SK-MEL-5 (cell line): ENCODE measurements at places on chromosomes 12 and 14.

DNA sequence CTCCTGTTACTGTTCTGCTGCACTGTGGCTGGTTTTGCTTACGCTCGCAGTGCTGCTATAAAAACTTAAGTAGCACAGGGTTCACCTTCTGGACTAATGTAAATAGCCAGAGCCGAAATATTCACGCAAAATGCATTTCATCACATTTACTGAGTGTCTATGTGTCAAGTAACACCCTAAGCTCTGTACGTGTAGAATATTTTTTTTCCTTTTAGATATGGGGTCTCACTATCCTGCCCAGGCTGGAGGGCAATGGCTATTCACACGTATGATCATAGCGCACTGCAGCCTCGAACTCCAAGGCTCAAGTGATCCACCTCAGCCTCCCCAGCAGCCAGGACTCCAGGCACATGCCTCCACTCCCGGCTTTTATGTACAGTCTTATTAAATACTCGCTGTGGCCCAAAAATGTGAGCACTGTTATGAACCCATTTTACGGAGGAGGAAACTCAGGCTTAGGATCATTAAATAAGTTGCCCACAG lies 60.8 kb upstream of the RIMBP2 start:
- DNase-seq = no peak

- DNase-seq = no peak
Observed at GRCh38 chr12:58268069-58268468, 326.7 kb downstream of the ATP23 start.

DNA sequence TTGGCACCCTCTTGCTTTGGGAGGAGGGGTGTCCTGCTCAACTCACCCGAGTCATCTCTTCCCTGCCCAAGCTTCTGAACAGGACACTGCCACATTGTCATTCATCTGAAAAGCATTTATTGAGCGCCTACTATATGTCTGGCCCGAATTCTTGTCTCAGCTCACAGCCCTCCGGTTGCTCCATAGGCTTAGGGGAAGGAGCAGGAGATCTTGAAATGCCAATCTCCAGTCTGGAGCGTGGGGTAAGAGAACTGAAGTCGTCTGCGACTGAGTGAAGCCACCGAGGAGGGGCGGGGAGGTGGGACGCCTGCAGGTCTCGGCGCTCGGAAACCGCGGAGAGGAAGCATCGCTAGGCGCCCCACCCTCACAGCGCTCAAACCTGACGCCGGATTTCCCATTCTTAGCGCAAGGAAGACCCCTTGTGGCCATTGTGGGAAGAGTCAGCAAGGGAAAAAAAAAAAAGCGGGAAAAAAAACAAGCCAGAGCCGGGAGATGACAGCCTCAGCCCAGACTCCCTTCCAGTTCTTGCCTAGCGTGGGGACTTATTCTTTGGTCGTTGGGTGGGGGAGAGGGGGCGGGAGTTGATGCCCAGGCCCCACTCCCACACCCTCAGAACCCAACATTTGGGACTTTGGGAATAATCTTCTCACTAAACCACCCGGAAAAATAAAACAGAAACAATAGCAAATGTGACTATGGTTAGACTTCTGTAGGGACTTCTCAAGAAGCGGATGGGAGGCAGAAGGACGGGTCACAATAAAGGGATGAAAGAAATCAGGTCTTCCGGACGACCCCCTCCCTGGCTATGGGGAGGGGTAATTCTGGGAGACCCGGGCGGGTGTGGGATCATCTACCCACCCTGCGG lies 28.2 kb upstream of the SMUG1 start:
- peak; percentile 91 for DNase-seq

DNA sequence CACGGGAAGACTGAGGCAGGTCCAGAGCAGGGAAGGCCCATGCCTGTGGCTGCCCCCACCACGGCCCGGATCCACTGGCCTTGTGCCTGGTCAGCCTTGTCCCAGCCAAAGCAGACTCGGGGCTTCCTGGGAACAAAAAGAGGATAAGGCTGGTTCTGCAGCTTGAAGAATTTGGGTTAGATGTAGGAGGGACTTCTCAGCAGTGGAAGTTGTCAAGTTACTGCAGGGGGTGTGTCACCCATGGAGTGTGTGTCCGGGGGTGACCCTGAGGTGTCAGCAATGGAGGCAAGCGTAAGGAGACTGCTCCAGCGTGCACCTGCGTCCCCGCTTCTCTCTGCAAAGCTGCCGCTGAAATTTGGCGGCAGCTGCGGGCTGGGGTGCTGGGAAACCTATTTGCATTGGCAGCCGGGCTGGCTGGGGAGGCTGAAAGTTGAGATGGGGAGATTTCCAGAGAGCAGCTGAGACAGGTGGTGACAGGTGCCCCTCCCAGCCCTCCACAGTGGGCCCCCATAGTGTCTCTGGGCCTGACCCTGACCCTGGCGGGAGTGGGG lies 12.5 kb upstream of the TNFAIP2 start:
- DNase-seq = no peak

DNA sequence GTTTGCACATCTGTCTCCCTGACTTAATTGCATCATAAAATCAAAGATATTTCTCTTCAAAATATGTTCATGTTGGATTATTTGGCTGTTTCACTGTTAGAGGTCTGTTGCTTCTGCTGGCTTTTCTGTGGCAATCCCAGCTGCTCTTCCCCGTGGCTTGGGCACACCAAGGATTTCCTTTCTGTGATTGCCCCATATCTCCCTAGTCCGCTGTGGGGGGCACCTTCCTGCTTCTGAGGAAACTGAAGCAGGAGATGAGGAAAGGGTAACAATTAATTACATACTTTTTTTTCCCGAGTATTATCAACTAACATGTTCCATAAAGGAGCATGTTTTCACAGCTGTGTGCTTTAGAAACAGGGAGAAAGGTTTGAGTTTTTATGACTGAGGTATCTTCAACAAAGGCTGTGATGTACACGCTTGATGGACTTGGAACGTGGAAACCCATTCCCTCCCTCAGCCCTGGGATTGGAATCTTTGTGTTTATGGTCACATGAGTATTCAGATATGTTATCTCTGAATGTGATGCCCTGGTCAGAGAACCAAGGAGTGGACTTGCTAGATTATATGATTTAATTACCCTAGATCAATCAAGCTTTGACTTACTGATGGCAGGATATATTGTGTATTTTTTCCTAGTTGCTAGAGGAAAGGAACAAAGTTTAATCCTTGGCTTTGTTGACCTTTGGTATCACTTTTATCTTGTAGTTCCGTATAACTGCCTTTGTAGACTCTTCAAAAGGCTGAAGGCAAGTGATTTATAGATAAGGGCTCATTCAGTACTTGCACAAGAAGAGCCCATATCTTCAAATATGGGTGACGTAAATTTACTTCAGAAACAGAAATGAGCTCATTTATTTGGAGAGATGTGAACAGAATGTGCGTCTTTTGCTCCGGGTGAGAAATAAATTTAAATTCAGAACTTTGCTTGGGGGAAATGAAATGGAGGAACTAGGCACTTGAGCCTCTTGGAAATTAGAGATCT lies 46.7 kb downstream of the BORCS5 start:
- DNase-seq = peak; percentile 50

- no peak for DNase-seq
Observed at GRCh38 chr12:9341260-9341585, 133.0 kb upstream of the PZP start.

GRCh38 chr12:57491393-57492280 lies 3.8 kb downstream of the MARS1 start:
- DNase-seq = peak; percentile 50

DNA sequence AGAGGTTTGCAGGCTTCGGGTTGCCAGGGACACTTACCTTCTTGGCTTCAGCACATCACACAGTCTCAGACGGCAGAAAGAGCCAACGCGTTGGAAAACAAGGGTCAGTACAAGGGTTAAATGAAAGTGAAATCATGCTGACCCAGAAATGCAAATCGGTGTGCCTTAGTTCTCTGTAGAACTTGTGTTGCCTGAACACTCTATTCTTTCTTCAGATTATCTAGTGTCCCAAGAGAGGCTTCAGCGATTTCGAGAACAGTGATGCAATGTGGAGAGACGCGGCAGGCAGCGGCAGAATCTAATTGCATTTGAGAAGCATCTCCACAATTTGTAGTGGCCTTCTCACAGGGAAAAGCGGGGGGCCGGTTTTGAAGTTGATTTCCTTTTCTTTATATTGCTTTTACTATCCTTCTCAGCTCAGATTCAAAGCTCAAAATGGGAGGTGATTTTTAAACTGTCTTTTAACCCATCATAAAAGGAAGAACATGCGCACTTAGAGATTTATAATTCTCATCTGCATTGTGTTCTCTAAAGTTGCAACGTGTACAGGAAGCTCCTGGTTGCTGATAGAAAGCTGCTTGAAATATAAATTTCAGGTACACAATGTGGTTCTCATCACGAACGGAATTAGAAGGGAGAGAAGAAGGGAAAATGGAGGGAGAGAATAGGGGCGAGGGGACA lies 67.8 kb upstream of the EGLN3 start:
- DNase-seq = no peak

- DNase-seq = no peak
Observed at GRCh38 chr14:65804439-65805112, 392.0 kb downstream of the FUT8 start.

- DNase-seq = no peak
Observed at GRCh38 chr14:58215191-58215914, 15.4 kb downstream of the ACTR10 start.

DNA sequence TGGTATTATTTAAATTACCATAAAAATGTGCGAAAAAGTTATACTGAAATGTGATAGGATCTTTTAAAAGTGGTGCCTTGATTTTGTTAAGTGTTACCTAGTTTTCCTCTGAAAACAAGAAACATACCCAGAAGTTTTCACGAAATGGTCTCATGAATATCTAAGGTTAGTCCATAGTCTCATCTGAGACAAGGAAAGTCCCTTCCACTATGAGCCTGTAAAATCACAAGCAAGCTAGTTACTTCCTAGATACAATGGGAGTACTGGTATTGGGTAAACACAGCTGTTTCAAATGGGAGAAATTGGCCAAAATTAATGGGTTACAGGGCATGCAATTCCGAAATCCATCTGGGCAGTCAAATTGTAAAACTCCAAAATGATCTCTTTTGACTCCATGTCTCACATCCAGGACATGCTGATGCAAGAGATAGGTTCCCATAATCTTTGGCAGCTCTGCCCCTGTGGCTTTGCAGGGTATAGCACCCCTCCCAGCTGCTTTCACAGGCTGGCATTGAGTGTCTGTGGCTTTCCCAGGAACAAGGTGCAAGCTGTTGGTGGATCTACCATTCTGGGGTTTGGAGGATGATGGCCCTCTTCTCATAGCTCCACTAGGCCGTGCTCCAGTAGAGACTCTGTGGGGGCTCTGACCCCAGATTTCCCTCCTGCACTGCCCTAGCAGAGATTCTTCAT lies 271.4 kb downstream of the NAV3 start:
- peak; percentile 51 for DNase-seq

DNA sequence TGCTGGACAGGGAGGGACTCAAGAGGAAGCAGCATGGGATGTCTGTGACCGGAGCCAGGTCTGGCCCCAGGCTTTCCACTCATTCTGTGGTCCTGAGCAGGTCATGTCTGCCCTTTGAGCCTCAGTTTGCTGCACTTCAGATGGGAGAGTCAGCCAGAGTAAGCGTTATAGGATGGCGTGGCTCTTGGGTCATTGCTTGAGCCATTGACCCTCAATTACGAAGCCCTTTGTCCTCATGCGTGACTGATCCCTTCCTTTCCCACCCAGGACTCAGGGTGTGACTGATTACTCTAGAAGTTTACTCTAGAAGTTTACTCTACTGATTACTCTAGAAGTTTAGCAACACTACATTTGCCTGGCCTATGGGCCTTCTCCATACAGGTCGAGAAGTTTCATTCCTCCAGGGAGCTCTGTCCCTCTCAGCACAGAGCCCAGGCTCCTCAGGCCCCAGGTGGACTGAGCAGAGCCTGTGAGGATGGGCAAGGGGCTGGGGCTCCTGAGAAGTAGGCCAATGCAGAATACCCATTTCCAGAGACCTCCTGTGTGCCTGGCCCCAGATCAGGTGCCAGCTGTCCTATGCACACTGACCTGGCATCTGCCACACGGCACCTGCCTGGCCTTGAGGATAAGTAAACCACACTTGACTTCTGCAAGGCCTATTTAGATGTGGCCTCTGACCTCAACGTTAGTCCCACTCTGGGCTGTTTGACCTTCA lies 7.6 kb upstream of the IFI27 start:
- no peak for DNase-seq

- no peak for DNase-seq
Observed at GRCh38 chr14:92525322-92526095, 11.9 kb downstream of the RIN3 start.

DNA sequence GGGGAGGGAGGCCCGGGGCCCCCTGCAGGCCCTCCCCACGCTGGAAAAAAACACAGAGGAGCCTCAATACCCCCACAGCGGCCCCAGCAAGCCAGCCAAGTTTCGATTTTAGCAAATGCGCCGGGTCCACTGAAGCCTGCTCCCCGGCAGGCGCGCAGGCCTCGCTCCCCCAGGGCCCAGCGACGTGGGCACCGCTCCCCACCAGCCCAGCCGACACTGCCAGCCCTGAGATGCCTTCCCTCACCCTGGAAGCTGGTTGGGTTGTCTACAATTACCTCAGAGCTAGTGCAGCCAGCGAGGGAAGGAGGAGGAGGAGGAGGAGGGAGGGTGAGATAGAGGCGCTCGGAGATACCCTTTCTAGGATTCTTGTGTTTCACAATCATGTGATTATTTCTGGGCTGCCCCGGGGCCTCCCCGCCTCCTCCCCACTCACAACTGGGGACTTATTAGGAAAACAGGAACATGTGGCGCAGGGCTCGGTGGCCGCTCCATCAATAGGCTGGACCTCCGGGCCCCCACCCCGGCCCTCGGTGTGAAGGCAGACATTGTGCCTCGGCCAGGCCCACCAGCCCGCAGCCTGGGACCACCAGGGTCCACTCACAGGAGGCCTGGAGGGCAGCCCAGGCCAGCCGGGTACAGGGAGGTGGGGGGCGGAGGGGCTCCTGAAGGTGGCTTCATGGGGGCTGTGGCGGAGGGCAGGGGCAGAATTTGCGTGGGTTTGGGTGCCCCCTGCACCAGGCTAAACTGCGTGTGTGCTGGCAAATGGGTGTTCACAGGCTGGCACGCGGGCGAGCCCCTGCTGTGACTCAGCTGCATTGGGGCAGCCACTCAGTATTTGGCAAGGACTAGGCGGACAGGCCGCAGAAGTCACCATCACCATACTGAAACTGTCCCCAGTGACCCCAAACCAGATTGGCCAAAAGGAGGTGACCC lies 109.9 kb downstream of the NCOR2 start:
- peak; percentile 78 for DNase-seq

GRCh38 chr12:104672501-104673265 lies 215.9 kb downstream of the CHST11 start:
- DNase-seq = no peak

DNA sequence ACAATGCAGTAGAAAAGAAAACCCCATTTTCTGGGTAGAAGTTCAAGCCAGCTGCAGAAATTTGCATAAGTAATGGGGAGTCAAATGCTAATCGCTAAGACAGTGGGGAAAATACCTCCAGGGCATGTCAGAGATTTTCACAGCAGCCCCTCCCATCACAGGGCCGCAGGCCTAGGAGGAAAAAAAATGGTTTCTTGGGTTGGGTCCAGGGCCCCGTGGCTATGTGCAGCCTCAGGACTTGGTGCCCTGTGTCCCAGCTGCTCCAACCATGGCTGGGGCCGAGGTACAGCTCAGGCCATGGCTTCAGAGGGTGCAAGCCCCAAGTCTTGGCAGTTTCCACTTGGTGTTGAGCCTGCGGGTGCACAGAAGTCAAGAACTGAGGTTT lies 14.6 kb downstream of the OR10P1 start:
- DNase-seq = no peak
